ENCODE measurements at places on chromosomes 7 and 10.

GRCh38 chr7:151925446-151926335 lies 30.6 kb upstream of the GALNTL5 start:
- no peak for DNase-seq

DNA sequence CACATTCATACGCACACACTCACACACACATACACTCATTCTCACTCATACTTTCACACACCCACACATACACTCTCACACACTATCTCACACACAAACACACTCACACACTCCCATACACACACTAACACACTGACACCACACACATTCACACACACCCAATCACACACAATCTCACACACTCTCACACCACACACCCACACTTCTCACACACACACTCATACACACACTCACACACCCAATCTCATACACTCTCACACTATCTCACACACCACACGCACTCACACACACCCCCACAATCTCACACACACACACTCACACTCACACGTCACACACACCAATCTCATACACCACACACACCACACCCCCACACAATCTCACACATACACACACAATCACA lies 71.0 kb downstream of the GLRX3 start:
- no peak for DNase-seq

DNA sequence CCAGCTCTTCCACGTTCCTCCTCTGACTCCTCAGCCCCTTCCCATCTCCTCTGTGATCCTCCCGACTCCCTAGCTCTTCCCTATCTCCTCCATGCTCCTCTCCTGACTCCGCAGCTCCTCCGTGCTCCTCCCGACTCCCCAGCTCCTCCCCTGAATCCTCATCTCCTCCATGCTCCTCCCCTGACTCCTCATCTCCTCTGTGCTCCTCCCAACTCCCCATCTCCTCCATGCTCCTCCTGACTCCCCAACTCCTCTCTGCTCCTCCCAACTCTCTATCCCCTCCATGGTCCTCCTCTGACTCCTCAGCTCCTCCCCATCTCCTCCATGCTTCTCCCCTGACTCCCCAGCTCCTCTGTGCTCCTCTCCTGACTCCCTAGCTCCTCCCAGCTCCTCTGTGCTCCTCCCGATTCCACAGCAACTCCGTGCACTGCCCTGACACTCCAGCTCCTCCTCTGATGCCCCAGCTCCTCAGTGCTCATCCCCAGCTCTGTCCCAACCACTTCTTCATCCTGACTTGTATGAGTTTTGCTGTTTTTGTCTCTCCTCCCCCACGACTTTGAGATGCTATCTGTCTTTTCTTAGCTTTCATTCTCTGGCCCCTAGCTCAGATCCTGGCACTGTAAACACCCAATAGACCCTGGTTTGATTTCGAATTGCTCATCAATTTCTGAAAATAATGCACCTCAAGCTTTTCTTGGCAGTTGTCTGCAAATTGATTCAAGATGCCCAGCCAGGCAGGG lies 38.3 kb downstream of the OAT start:
- no peak for DNase-seq

GRCh38 chr7:1811850-1812508 lies 141.9 kb downstream of the ELFN1 start:
- no peak for DNase-seq

GRCh38 chr7:38141187-38141586 lies 36.9 kb upstream of the STARD3NL start:
- no peak for DNase-seq

DNA sequence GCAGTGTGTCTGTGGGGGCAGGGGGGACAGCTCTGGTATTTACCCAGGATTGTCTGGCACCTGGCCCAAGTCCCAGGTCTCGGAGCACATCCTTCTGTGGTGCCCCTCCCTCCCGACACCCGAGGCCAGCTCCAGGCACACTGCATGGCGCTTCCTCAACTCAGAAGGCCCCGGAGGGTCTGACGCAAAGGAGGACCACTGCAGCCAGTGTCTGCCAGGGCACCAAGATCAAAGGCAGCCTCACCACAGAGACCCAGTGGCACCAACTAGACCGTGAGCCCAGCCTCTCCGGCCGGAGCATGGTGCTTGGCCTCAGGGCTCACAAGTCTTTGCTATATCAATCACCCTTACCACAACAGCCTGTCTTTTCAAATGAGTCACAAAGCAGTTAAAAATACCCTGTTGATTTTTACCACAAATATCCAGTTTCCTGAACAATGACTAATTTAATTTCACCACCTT lies 99.3 kb upstream of the DDC start:
- no peak for DNase-seq

GRCh38 chr7:17408904-17409290 lies 110.4 kb downstream of the AHR start:
- no peak for DNase-seq

GRCh38 chr7:101924171-101924570 lies 106.7 kb downstream of the CUX1 start:
- DNase-seq = no peak

DNA sequence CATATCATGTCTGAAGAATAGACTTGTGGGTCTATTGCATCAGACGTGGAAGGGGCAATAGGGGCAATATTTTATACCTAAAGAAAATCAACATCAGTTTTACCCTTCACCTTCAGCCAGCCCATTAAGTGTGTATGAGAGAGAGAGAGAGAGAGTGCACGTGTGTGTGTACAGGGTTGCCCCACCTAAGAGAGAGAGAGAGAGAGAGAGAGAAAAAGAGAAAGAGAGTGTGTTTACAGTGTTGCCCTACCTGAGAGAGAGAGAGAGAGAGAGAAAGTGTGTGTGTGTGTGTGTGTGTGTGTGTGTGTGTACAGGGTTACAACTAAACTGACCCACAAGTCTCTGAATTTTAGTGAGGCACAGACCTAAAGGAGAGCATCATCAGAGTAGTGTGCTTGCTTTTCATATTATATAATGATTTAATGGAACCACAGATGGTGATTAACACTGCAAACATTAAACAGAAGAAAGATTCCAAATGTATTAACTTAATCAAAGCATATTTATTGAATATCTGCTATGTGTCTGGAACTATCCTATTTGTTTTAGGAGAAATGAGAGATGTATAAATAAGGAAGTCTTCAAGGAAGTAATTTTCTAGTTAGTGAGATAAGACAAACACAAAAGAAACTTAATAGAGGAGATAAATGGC lies 66.8 kb downstream of the CD36 start:
- no peak for DNase-seq

- DNase-seq = no peak
Observed at GRCh38 chr10:86197166-86197790, 169.3 kb downstream of the GRID1 start.

DNA sequence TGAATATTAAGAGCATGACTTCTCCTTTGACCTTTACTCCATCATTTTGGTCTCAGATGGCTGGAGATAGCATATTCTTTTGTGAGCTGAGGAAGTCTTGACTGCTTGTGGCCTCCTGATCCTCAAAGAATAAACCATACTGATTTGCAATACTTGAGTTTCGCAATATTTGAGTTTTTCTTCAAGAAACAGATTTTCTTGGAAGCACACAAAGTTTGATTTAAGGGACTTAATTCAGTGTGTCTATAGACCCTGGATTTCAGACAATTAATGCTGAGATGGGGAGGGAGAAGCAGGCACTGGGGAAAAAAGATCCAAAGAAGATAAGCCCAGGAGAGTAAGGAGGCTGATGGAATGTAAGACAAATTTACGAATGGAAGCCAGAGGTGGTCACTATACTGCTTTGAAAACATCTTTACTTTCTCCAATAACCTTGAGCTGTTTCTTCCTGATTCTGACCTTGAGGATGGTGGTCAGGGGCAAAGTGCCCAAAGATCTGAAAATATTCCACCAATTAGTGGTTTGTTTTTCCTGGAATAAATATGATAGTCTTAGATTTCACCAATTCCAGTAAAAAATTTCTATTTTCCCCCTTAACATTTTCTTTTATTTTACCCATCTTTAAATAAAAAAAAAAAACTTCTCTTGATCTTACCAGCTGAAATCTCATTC lies 7.5 kb downstream of the EPDR1 start:
- no peak for DNase-seq

DNA sequence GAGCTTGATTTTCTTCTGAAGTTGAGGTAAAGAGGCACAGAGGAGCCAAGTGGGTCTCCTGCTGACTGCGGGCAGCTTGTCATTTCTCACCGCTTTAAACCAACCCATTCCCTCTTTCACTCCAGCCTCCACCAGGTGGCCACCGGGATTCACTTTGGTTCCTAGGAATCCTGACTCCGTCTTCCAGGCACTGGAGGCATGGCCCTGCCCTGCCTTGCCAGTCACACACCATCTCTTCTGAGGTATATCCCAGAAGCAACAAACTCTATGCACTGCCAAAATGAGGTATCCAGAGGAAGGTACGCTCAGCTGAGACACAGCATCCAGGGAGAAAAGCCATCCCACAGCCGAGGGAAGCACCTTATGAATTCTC lies 280.8 kb downstream of the TNS3 start:
- DNase-seq = no peak

- DNase-seq = no peak
Observed at GRCh38 chr7:4714767-4715409, 32.8 kb downstream of the FOXK1 start.

DNA sequence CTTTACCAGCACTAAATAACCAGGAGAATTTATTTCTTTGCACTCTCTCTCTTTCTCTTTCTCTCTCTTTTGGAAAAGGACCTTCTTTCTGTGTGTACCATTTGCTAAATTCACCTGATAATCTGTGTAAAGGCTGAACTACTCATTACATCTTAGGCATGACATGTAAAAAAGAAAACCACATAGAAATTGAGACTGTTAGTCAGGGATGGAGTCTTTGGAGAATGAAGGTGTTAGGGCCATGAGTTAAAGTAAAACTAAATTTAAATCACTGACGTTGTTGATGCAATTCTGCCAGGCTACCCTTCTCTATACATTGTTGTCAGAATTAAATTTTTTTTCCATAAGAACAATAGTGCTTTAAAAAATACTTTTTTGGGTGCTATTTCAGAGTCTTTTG lies 263.3 kb downstream of the PTEN start:
- DNase-seq = no peak

All from CD4-positive, alpha-beta T cell treated with Interleukin-1 beta for 1 hour (primary cell).